Stimulated activated CD8-positive, alpha-beta memory T cell treated with anti-CD3 and anti-CD28 coated beads, Interleukin-7, amount 100 ng/mL, for 48 hours (primary cell): ENCODE measurements at places on chromosomes 16 and 17.

DNA sequence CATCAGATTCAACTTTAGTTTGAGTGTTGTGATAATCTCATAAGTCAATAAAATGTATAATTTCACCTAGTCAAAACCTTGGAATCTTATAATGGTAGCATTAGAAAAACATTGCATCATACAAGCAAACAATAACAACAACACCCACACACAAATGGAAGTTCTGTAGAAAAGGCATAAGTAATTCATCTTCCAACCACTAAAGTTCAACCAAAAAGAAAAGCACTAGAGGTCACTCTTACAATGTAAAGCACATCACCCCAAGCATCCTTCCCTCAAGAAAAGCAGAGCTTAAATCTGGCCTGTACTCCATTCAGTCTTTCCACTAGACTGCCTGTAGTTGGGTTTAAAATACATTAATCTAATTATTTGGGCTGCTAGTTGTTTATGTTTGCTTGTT is 1.8 kb downstream of the CNTNAP4 start:
- DNase-seq: no peak

GRCh38 chr16:48864055-48864454 is 254.1 kb upstream of the N4BP1 start:
- DNase-seq: no peak

GRCh38 chr16:63289834-63290460 is 1253.7 kb upstream of the CDH8 start:
- no peak for DNase-seq

DNA sequence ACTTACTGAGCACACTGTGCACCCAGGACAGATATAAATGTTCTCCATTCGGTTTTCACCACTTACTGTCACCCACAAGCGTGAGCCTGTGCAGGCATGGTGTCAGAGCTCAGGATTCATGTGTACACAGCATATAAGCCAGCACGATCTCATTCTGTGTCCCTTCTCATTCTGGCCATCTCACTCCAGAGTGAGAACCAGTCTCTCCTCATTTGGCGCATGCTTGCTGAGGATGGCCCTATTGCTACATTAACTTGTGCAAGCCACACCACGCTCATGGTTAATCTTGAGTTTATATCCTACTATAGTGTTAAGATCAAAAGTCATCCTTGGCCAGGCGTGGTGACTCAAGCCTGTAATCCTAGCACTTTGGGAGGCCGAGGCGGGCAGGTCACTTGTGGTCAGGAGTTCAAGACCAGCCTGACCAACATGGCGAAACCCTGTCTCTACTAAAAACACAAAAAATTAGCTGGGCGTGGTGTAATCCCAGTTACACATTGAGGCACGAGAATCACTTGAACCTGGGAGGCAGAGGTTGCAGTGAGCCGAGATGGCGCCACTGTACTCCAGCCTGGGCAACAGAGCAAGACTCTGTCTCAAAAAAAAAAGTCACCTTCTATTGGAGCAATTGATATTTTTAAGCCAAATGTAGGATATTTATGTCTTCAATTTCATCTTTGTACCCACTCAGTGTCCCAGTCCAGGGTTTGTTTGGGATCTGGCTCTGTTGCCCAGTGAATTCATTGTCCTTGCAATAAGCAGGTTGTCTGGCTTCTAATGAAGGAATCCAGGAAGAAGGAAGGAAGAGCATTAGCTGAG is 20.9 kb downstream of the SOCS1 start:
- no peak for DNase-seq

DNA sequence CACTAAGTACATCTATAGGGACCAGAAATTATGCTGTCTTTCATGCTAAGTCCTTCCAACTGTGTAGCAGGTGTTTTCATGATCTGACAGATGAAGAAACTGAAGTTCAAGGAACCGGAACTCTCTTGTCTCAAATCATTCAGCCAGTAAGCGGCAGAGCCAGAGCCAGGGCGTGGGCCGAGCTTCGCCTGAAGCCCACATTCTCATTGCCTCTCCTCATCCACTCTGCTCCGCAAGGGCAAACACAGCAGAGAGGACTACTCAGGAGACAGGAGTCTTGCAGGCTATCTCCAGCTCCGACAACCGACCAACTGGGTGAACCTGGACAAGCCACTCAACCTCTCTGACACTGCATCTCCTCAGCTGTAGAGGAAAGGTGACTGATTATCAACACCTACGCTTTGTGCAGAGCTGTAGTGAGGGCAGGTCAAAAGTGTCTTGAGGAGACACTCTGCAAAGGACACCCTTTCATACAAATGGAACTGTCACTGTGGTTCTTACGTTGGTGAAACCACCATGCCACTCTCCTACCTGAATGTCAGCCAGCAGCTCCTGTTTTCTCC is 72.9 kb downstream of the CYTH1 start:
- DNase-seq: no peak
